ENCODE measurements at places on chromosomes 5 and 9.

GRCh38 chr5:3225201-3225960 lies 370.3 kb upstream of the IRX1 start:
- no peak for DNase-seq

- DNase-seq: no peak
Measured at GRCh38 chr5:79886456-79886855, 104.6 kb downstream of the MTX3 start.

DNA sequence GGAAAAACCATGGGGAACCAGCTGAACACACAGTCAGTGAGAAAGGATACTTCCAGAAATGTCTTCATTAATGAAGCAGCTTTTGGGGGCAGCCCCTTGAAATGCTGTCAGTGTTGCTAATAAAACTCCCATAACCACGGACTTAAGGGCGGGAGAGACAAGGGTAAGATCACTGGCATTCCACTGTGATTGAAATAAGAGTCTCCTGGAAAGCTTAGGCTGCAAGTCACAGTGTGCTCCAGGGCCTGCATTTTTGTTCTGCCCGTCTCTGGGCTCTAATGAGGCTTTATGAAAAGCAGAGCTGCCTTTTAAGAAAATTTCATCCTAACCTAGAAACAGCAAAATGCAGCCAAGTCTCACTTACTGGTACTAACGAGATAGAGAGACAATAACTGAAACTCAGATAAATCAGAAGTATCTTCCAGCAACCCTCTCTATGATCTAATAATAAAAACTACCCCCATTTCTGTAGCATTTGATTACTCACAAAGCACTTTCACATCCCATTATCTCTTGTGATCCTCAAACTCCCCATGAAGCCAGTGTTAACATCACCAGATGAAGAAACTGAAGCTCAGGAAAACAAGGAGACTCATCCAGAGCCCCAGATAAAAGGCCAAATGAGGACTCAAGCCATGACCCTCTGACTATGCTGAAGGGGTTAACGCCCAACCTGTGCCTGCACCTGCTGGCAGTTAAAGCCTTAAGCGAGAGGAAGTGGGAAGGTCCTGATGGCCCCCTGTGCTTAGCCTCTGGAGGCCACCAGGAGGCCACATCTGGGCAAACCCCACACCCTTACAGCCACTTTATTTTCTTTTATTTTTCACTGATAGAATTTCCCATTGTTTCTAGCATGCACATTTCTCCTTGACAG lies 37.5 kb downstream of the SPOCK1 start:
- DNase-seq: peak; percentile 9

DNA sequence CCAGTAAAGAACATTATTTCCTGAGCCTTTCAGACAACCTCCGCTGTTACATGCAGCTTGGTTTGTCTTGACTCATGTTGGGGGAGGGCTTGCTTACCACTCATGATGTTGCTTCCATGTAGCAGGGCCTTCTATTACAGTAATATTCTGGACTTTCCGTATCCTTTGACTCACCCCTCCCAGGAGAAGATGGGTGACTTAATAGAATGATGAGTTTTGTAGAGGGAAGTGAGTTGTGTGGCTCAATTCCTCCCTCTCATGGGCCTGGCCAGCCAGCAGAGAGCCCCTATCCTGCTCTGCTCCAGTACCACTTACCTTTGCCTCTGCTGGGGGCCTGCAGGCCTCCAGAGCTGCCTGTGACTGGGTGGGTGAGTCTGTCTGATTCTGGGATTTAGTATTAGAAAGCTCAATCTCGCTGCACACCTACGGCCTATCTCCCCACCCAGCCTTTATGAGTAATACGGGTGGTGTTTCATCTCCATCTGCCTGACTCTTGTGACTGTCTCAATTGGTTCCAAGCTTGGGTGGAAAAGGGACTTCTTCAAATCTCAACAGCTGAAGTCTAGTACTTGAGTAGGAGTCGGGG lies 52.6 kb upstream of the KLF9 start:
- DNase-seq: peak; percentile 79

DNA sequence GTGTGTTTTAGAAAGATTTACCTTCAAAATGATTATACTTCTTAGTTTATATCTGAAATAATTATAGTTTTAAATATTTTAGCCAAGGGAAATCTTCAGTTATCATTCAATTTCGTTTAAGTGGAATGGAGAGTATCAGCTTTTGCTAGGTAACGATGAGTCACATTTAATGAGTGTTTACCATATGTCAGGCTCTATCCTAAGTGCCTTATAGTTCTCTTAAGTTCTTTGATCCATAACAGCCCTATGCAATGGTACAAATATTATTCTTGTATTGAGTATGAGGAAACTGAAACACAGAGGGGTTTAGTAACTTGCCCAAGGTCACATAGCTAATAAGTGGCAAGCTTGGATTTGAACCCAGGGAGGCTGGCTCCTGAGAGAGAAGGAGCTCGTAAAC lies 37.5 kb upstream of the SHB start:
- DNase-seq: no peak

DNA sequence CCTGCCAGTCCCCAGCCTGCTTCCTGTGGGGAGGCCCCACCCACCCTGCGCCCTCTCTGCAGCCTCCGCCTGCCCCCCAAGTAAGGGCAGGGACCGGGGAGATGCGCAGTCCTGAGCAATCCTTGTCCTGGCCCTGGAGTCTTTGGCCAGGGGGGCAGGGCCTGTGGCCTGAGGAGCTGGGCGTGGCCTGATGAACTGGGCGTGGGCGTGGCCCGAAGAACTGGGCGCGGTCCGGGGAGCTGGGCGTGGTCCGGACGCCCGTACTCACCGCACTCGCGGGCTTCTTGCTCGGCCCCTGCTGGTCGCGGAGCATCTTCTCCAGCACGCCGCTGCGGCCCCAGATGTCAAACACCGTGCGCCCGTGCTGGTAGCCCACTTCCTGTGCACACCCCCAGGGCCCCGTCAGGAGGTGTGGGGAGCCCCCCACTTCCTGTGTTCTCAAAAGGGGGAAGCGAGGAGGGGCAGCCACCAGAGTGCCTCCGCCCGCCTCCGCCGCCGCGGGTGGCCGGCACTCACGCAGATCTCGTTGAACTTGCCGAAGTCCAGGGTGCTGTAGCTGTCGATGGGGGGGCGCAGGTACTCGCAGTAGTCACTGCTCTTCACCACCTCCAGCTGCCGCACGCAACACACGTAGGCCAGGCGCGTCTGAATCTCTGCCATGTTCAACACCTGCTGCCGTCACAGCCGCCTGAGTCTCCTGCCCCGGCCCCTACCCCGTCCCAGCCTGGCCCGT lies 2.7 kb upstream of the NSMF start:
- DNase-seq: peak; percentile 22

- DNase-seq: peak; percentile 84
Measured at GRCh38 chr9:129336130-129336528, 158.1 kb upstream of the IER5L start.

DNA sequence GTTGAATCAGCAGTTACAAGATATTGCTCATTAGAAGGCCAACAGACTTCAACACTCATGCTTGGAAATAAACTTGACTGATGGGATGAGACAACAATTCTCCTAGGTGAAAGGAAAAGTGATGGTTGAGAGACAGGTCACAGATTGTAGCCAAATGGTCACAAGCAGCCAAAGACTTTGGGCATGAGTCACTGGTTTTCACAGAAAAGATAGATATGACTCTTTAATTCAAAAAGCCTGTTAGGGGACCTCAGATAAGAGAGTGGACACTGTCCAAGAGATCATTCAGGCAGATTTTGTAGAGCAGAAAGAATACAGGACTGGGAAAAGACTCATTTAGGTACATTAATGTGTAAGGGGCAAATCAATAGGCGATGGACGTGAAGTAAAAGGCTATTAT lies 982.5 kb downstream of the MAT2B start:
- no peak for DNase-seq

GRCh38 chr9:84212246-84212645 lies 128.3 kb downstream of the SLC28A3 start:
- DNase-seq: no peak

GRCh38 chr5:72228960-72229359 lies 91.1 kb downstream of the MRPS27 start:
- DNase-seq: no peak

DNA sequence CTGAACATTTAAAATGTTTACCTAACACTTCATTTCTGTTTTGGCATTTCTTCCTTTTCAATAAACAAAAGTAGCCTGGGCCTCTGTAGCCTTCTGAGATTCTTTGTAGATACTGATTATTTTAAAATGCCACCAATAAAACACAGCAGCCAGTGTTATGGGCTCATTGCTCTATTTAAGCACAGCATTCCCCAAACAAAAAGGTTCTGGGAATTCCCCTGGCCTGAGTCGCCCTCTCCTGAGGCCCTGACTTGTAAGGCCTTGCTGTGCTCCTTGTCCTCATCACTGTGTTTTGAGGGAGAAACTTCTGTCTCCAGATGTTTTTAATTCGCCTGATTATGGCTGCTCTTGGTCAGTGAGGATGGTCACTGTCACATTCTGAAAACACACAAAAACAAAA lies 33.0 kb upstream of the CTXN3 start:
- peak; percentile 4 for DNase-seq
